T-cell (primary cell): ENCODE measurements at places on chromosomes 3 and 15. TPM values are rescaled to one million over a fixed set of nuclear protein-coding genes. Genes with fewer than 3 reads are reported as not detected.
A peak's percentile ranks its signal among the peaks of the same experiment; 100 is the strongest.

The C15orf61 gene
- total RNA-seq, result 8.7 TPM

DNA sequence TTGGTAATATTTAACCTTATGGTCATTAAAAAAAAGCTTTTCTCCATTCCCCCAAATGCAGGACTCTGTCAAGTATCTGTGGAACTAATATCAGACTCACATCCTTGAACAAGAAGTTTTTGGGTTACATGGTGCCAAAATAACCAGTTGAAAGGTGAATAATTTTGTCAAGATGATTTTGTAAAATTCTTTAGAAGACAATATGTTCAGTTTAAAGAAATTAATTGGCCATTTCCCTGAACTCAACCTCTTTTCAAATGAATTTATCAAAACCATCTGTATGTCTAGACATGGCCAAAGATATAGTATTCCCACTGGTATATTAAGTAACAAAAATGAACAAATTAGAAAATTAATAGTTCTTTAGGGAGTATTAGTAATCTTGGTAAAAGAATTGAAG is 280.5 kb downstream of the MBNL1 start:
- no peaks in the 10 kb centered on the region for H3K27me3 ChIP-seq
- no peak for DNase-seq
- H3K4me3 ChIP-seq, result no peak overlapping the region
- no peak overlapping the region for H3K27ac ChIP-seq
- H3K4me1 ChIP-seq, result no peaks in the 10 kb centered on the region

DNA sequence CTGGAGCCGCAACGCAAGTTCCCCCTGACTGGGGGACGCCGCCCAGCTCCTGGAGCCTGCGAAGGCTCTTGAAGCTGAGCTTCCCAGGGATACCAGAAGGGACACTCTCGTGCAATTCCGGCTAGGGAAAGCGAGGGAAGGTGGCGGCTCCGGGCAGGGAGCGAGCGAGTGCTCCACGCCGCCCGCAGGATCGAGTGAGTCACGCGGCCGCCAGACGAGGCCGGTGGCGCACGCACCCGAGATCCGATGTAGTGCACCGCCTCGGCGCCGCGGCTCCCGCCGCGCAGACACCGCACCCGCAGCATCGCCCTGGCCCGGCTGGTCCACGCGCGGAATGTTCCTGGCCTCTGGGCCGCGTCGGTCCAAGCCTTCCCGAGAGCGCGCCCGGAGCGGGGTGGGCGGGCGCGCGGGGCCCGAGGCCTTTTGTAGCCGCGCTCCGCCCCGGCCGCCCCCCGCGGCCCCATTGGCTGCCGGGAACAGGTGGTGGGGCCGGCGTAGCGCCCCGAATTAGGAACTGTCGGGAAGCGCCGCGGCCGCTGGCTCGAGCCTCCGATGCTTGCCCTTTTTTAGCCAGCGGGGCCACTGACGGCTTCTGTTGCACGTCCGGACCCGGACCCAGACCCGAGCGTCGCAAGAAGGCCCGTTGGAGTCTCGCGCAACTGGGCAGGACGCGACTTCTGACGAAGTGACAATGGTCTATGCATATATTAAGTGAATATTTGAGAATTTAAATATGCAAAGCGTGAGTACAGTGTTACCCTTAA is at the start of gene GATM:
Gene GATM, minus strand, starts transcription at position 396 of the 764 bp plus-strand sequence. Its CDS starts 91 bp downstream, at position 305.
- no peaks in the 10 kb centered on the region for H3K27me3 ChIP-seq
- peak within 1 kb of the TSS; percentile 75 for H3K4me3 ChIP-seq
- H3K4me1 ChIP-seq, result peaks cover 15% of the 10 kb centered on the region
- H3K27ac ChIP-seq, result no peak within 1 kb of the TSS
- peak; percentile 10 for DNase-seq
- H3K36me3 ChIP-seq, result no peaks in the 10 kb centered on the region

The TYRO3 gene
- total RNA-seq, result 0.63 TPM

The PATL2 gene
- 43.5 TPM for total RNA-seq

The C3orf22 gene
- not detected for total RNA-seq

GRCh38 chr3:195129644-195130492 is 141.1 kb downstream of the XXYLT1 start:
- no peaks in the 10 kb centered on the region for H3K27me3 ChIP-seq
- peak overlapping the region; percentile 21 for H3K4me3 ChIP-seq
- no peaks in the 10 kb centered on the region for H3K36me3 ChIP-seq
- DNase-seq, result no peak

The MINAR1 gene
- 0.42 TPM for total RNA-seq

The TGM4 gene
- not detected for total RNA-seq

DNA sequence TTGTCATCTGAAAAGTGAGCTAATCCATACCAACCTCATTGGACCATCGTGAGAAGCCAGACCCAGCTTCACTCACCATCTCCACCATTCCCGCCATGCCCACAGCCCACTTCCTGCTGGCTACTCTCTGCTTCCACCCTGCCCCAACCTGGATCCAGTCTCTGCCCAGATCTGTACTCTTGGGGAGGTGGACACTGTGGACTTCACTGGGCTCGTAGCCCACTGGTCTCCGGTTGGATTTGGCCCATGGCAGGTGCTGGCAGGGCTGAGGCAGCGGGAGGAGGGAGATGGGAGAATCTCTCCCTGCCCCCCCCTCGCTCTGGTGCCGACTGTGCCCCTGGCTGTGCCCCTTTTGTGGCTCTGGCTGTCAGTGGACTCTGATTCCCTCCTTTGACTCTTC is 193.8 kb downstream of the ABHD5 start:
- H3K36me3 ChIP-seq, result no peaks in the 10 kb centered on the region
- H3K27me3 ChIP-seq, result no peaks in the 10 kb centered on the region
- no peak overlapping the region for H3K27ac ChIP-seq
- H3K4me3 ChIP-seq, result no peak overlapping the region
- DNase-seq, result no peak
- H3K4me1 ChIP-seq, result no peaks in the 10 kb centered on the region

The DGKG gene
- 0.10 TPM for total RNA-seq

- peaks cover 19% of the 10 kb centered on the region for H3K27me3 ChIP-seq
- no peaks in the 10 kb centered on the region for H3K36me3 ChIP-seq
- H3K27ac ChIP-seq, result no peak overlapping the region
- no peak overlapping the region for H3K4me3 ChIP-seq
- H3K4me1 ChIP-seq, result no peaks in the 10 kb centered on the region
Measured at GRCh38 chr15:27796405-27797320, 302.5 kb downstream of the OCA2 start.

GRCh38 chr3:128730471-128730870 is 4.5 kb downstream of the RAB7A start:
- DNase-seq, result no peak
- H3K27me3 ChIP-seq, result no peaks in the 10 kb centered on the region
- no peak overlapping the region for H3K27ac ChIP-seq
- no peak overlapping the region for H3K4me3 ChIP-seq
- peaks cover 3% of the 10 kb centered on the region for H3K36me3 ChIP-seq

GRCh38 chr15:88069561-88069960 is 187.0 kb downstream of the NTRK3 start:
- H3K27ac ChIP-seq, result no peak overlapping the region
- no peak for DNase-seq
- no peak overlapping the region for H3K4me3 ChIP-seq
- no peaks in the 10 kb centered on the region for H3K4me1 ChIP-seq
- no peaks in the 10 kb centered on the region for H3K36me3 ChIP-seq
- H3K27me3 ChIP-seq, result no peaks in the 10 kb centered on the region

The CDC25A gene
- total RNA-seq, result 0.82 TPM

DNA sequence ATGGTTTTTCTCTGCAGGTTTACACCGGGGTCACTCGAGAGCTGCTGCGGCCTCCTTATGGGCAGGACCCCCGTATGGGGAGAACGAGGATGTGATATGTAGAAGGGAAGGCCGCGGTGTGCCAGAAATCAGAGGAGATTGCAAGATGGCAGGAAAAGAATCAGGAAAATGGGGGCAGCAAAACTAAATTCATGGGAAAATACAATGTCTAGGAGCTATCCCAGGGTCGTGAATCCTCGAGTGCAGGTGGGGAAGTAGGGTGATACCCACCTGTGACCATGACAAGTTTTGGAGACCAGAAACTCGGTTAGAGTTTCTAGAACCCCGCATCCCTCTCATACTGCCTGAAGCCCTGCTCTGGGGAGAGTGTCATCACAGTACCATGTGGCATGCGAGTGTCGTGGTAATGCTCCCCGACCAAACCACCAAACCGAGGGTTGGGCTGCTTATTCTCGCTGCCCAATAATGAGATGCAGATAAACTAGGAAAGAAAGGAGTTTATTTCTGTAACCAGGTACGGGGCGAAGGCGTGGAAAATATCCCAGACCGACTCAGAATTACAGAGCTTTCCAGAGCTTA is 781 bp downstream of the TRNT1 start:
- peak overlapping the region; percentile 96 for H3K27ac ChIP-seq
- no peak for DNase-seq
- peaks cover 8% of the 10 kb centered on the region for H3K4me1 ChIP-seq
- H3K4me3 ChIP-seq, result peak overlapping the region; percentile 96
- H3K27me3 ChIP-seq, result no peaks in the 10 kb centered on the region

The SLC15A2 gene
- 1.8 TPM for total RNA-seq

GRCh38 chr3:196740481-196741248 is 1.0 kb downstream of the PAK2 start:
- H3K27me3 ChIP-seq, result no peaks in the 10 kb centered on the region
- no peaks in the 10 kb centered on the region for H3K36me3 ChIP-seq

- no peaks in the 10 kb centered on the region for H3K4me1 ChIP-seq
- peaks cover 20% of the 10 kb centered on the region for H3K27me3 ChIP-seq
- no peak overlapping the region for H3K4me3 ChIP-seq
- H3K27ac ChIP-seq, result no peak overlapping the region
Measured at GRCh38 chr3:127444761-127445160, 145.8 kb downstream of the TPRA1 start.

DNA sequence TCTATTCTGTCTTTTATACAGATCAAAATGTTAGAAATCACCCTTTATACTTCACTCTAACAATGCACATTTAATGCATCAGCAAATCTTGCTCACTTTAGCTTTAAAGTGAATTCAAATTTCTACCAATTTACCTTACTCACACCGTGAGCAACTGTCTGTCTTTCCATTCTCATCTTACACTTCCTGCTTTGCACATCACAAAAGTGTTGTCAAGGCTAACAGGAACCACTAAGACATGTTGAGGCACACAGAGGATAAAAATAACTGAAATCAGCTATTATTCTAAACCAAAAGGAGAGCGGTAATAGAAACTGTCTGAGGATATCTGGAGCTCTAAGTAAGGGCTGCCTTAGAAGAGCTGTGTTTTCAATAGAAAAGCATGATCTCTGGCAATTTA is 519.9 kb downstream of the ZBBX start:
- H3K27me3 ChIP-seq, result no peaks in the 10 kb centered on the region
- H3K36me3 ChIP-seq, result no peaks in the 10 kb centered on the region
- no peak overlapping the region for H3K4me3 ChIP-seq
- H3K27ac ChIP-seq, result no peak overlapping the region

DNA sequence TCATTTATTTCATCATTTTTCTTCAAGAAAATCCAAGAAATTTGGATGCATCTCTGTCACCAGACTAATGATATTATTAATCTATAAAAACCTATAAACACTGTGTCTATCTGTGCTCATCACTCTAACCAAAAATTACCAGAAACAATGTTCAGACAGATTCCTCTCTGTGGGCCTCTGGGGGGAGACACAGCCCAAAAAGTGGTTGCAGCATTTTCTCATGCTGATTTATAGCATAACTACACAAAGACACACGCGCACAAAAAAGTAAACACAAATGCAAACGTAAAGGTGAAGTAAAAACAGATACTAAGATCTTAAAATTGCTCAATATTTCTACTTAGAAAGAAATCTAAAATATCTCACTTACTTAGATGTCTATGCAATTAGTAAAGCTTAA is 976.0 kb downstream of the GBE1 start:
- no peaks in the 10 kb centered on the region for H3K27me3 ChIP-seq
- H3K27ac ChIP-seq, result no peak overlapping the region
- H3K4me3 ChIP-seq, result no peak overlapping the region
- H3K4me1 ChIP-seq, result no peaks in the 10 kb centered on the region

The PPP1R14D gene
- total RNA-seq, result not detected

The CPN2 gene
- not detected for total RNA-seq

DNA sequence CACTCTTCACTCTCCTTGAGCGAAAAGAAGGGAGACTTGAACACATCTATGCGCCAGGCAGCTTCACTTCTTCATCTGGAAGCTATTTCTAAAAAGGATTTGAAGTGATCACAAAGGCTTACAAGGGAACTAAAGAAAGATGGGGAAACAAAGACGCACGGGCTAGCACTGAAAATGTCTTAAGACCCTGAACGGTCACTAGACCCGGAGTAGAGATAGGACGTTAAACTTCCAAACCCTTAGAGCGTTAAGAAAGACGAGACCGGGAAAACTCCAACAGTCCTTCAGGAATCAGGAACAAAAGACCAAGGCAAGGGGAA is 47.5 kb upstream of the EPHB3 start:
- H3K4me1 ChIP-seq, result peaks cover 12% of the 10 kb centered on the region
- DNase-seq, result no peak

DNA sequence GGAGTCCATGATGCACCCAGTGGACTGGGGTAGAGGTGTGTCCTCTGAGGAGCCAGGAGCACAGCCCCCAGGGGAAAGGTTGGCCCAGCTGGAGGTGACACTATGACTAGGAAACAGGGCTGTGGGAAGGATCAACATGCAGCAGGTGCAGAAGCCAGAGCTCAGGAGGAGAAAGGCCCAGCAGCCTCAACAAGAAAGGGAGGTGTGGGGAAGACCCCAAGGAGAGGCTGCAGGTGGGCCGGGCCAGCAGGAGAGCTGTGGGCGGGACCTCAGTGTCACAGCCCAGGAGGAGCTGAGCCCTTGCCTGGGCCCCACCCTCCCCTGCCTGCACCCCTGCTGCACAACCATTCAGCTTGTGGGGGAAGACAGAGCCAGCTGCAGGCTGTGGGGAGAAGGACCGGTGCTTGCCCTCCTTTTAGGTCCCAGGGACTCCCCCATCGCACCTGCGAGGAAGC is 18.4 kb upstream of the KLF13 start:
- H3K36me3 ChIP-seq, result no peaks in the 10 kb centered on the region
- no peak overlapping the region for H3K4me3 ChIP-seq
- H3K4me1 ChIP-seq, result peaks cover 37% of the 10 kb centered on the region
- H3K27me3 ChIP-seq, result no peaks in the 10 kb centered on the region
- DNase-seq, result no peak

The TMIE gene
- total RNA-seq, result 2.0 TPM

GRCh38 chr15:40340038-40340739 is 550 bp downstream of the CCDC9B start:
- peaks cover 20% of the 10 kb centered on the region for H3K4me1 ChIP-seq
- H3K27ac ChIP-seq, result no peak overlapping the region
- H3K4me3 ChIP-seq, result no peak overlapping the region
- H3K27me3 ChIP-seq, result no peaks in the 10 kb centered on the region
- DNase-seq, result no peak

The PGBD4 gene
- 3.9 TPM for total RNA-seq

The EOMES gene
- total RNA-seq, result 6.2 TPM

The PLA1A gene
- not detected for total RNA-seq

DNA sequence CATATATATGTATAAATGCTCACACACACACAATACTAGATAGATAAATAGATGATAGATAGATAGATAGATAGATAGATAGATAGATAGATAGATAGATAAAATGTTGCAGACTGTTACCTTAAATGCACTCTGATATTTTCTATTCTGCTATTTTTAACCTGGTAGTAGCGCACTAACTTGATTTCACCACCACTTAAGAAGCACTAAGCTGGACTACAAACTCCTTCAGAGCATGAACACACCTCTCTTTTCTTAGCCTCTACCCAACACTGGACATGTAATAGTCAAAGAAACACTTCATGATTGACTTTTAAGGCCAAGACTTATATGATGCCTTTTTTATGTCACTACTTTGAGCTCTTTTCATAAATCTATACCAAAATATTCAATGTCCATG is 304.6 kb upstream of the UBE2E2 start:
- H3K4me1 ChIP-seq, result no peaks in the 10 kb centered on the region
- H3K36me3 ChIP-seq, result no peaks in the 10 kb centered on the region
- H3K27me3 ChIP-seq, result no peaks in the 10 kb centered on the region
- H3K4me3 ChIP-seq, result no peak overlapping the region
- no peak overlapping the region for H3K27ac ChIP-seq

- peaks cover 15% of the 10 kb centered on the region for H3K4me1 ChIP-seq
- no peaks in the 10 kb centered on the region for H3K27me3 ChIP-seq
- H3K36me3 ChIP-seq, result no peaks in the 10 kb centered on the region
- no peak overlapping the region for H3K4me3 ChIP-seq
- no peak for DNase-seq
Measured at GRCh38 chr3:105824129-105824528, 44.7 kb downstream of the CBLB start.

The GOLGA8S gene
- total RNA-seq, result 0.30 TPM
